ENCODE measurements at places on chromosomes 13 and 19. TPM values are rescaled to one million over a fixed set of nuclear protein-coding genes. Genes with fewer than 3 reads are reported as not detected.

- peaks cover 40% of the 10 kb centered on the region for H3K36me3 ChIP-seq
- peak; percentile 91 for DNase-seq
- peak overlapping the region; percentile 96 for H3K27ac ChIP-seq
- peaks cover 41% of the 10 kb centered on the region for H3K4me1 ChIP-seq
- H3K4me3 ChIP-seq, result peak overlapping the region; percentile 85
Measured at GRCh38 chr19:39409208-39410016, 2.8 kb downstream of the ZFP36 start.

SERPINE3 gene
- total RNA-seq, result not detected

DNA sequence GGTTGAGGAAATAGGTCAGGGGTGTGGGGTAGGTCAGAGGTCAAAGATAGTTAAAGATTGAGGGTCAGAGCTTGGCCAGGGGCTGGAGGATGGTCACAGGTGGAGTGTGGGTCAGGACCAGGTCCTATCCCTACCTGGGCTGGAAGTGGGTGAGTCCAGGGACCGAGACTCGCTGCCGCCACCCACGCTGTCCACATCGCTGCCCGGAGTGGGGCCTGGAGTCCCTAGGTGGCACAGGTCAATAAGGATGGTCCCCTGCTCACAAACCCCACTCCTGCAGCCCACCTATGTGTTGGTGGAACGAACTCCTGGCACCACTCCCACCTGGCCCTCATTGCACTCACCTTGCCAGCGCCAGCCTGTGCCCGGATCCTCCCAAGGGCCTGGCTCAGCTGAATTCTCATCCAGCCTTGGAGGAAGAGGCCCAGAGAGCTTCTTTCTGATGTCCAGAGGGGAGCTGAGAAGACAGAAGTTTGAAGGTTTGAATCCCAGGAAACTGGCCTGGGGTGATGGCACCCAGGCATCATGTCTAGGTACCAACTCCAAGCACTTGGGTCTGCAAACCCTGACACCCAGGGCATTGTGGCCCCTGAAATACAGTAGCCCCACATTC is 6.8 kb downstream of the GMIP start:
- no peak overlapping the region for H3K4me3 ChIP-seq
- DNase-seq, result no peak
- H3K36me3 ChIP-seq, result peaks cover 46% of the 10 kb centered on the region
- H3K4me1 ChIP-seq, result peaks cover 7% of the 10 kb centered on the region

DNA sequence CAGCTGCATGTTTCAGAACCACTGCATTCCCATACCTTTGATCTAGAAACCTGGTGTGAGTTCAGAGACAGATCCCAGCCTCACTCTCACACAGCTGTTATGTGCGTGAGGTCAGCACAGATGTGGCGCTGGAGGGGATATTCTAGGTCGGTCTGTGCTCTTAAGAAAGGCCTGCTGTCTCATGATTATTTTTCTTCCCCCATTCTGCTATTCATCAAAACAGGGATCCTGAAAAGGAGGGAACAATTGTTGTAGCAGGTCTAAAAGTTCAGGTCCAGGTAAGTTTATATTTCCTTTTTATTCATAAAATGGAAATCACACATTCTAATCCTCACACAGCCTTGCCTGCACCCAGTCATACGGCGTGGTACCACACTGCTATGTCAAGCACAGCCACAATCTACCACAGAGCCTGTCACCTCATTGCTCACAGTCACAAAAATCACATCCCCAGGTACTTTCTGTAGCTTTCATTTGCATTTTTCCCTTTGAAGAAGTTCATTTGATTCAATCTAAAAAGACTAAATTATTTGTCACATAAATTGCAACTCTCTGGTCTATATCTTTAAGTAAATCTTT is 867 bp downstream of the ZNF546 start:
- H3K4me3 ChIP-seq, result peak overlapping the region; percentile 98
- peaks cover 29% of the 10 kb centered on the region for H3K4me1 ChIP-seq
- H3K27ac ChIP-seq, result peak overlapping the region; percentile 95
- peaks cover 28% of the 10 kb centered on the region for H3K36me3 ChIP-seq

NEK5 gene
- 0.05 TPM for total RNA-seq

GGACT gene
- total RNA-seq, result 5.8 TPM

- no peak for DNase-seq
- H3K4me1 ChIP-seq, result no peaks in the 10 kb centered on the region
- no peak overlapping the region for H3K27ac ChIP-seq
- H3K27me3 ChIP-seq, result peaks cover 44% of the 10 kb centered on the region
- no peaks in the 10 kb centered on the region for H3K36me3 ChIP-seq
- H3K4me3 ChIP-seq, result no peak overlapping the region
Measured at GRCh38 chr19:47406711-47407416, 12.5 kb downstream of the MEIS3 start.

GRCh38 chr13:49213539-49213938 is 6.6 kb upstream of the MLNR start:
- H3K4me3 ChIP-seq, result no peak overlapping the region
- DNase-seq, result no peak
- no peak overlapping the region for H3K27ac ChIP-seq
- H3K27me3 ChIP-seq, result peaks cover 14% of the 10 kb centered on the region

GRCh38 chr19:6161271-6161850 is 25.9 kb downstream of the ACSBG2 start:
- no peaks in the 10 kb centered on the region for H3K27me3 ChIP-seq
- DNase-seq, result peak; percentile 66
- H3K27ac ChIP-seq, result no peak overlapping the region
- no peak overlapping the region for H3K4me3 ChIP-seq
- no peaks in the 10 kb centered on the region for H3K36me3 ChIP-seq
- peaks cover 7% of the 10 kb centered on the region for H3K4me1 ChIP-seq

DNA sequence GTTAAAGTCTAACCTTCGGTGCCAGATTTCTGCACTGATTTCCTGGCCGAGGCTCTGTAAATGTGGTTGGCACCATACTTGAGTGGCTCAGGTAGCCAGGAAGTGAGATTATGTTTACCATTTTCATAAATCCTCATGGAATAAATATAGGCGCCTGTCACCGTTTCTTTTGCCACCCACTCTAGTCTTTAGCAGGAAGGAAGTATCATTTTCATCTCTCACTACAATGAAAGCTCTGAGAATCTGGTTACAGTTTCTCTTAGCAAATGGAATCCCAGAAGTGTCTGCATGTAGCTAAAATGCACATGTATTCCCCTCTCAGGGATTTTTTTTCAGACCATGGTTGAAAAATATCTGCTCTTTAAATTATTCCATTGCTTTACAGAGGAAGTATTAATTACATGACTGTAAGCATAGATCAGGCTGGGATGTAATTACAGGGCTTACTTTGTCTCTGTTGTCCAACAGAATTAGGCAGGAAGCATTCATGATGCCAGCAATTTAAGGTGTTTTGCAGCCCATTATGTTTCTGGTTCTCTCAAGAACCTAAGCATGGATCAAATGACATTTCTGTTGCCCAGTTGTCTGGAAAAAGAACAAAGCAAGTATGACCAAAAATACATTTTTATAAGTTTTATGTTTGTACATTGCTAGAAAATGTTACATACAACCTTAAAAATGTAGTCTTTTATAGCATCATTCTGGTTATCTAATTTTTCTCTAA is 221.7 kb upstream of the SPRY2 start:
- no peaks in the 10 kb centered on the region for H3K4me1 ChIP-seq
- H3K4me3 ChIP-seq, result no peak overlapping the region
- H3K36me3 ChIP-seq, result no peaks in the 10 kb centered on the region
- H3K27me3 ChIP-seq, result no peaks in the 10 kb centered on the region

ARHGAP45 gene
- 142 TPM for total RNA-seq

GRCh38 chr13:67772807-67773453 is 542.8 kb upstream of the PCDH9 start:
- H3K36me3 ChIP-seq, result no peaks in the 10 kb centered on the region
- H3K27me3 ChIP-seq, result no peaks in the 10 kb centered on the region
- no peaks in the 10 kb centered on the region for H3K4me1 ChIP-seq
- DNase-seq, result no peak

DNA sequence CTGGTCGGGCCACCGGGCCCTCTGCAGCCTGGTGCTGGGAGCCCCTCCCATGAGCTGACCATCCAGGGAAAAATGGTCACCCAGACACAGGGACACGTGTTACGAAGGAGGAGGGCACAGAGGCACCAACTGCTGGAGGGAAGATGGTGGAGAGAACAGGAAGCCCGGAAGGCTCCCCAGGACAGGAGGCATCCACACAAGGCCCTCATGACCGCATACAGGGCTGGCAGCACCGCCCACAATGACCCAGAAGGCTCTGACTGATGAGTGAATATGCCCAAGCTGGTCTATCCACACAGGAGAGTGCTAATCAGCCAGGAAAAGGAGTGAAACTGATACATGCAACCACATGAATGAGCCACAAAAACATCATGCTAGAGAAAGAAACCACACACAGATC is 14.0 kb upstream of the TMEM86B start:
- H3K4me3 ChIP-seq, result no peak overlapping the region
- no peaks in the 10 kb centered on the region for H3K27me3 ChIP-seq
- H3K4me1 ChIP-seq, result peaks cover 2% of the 10 kb centered on the region

USHBP1 gene
- 0.24 TPM for total RNA-seq

DNA sequence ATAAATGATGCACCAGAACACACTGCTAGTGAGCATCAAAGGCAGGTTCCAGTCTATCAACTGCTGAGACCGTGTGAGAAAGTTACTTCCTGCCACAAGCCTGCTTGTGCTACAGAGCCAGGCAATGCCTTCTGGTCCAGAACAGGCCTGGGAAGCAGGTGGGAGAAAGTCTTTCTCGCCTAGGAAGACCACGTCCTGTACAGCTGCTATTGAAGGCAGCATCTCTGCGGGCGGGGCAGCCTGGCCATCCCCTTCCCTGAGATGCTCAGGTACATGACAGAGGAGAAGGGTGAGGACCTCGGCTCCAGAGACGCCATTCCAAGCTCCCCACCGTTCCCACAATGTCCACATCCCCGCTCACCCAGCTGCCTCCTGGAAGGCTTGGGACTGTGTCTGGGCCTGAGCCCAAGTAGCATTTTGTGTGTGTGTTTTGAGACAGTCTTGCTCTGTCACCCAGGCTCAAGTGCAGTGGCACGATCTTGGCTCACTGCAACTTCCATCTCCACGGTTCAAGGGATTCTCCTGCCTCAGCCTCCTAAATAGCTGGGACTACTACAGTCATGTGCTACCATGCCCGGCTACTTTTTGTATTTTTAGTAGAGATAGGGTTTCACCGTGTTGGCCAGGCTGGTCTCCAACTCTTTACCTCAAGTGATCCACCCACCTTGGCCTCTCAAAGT is 3.4 kb downstream of the RFX1 start:
- H3K4me1 ChIP-seq, result peaks cover 44% of the 10 kb centered on the region
- H3K27me3 ChIP-seq, result no peaks in the 10 kb centered on the region
- DNase-seq, result peak; percentile 48
- H3K4me3 ChIP-seq, result peak overlapping the region; percentile 68
- H3K36me3 ChIP-seq, result peaks cover 15% of the 10 kb centered on the region
- H3K27ac ChIP-seq, result peak overlapping the region; percentile 96

- DNase-seq, result no peak
- H3K27ac ChIP-seq, result no peak overlapping the region
- no peaks in the 10 kb centered on the region for H3K36me3 ChIP-seq
Measured at GRCh38 chr19:51183629-51184028, 41.3 kb upstream of the CD33 start.

- no peak overlapping the region for H3K27ac ChIP-seq
- peaks cover 6% of the 10 kb centered on the region for H3K4me1 ChIP-seq
- H3K4me3 ChIP-seq, result no peak overlapping the region
- peaks cover 14% of the 10 kb centered on the region for H3K27me3 ChIP-seq
- DNase-seq, result no peak
Measured at GRCh38 chr13:21079761-21080592, 18.6 kb upstream of the LATS2 start.

DNA sequence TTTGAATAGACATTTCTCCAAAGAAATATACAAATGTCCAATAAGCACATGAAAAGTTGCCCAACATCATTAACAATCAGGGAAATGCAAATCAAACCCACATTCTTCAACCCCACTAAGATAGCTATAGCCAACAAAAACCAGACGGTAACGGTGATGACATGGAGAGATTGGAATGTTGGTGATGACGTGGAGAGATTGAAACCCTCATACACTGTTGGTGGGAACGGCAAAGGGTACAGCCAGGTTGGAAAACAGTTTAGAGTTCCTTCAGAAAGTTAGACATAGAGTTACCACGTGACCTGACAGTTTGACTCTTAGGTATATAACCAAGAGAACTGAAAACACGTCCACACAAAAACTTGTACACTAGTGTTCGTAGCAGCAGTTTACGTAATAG is 48.1 kb downstream of the TNFRSF19 start:
- peaks cover 4% of the 10 kb centered on the region for H3K27me3 ChIP-seq
- no peak overlapping the region for H3K4me3 ChIP-seq
- H3K36me3 ChIP-seq, result no peaks in the 10 kb centered on the region
- no peak overlapping the region for H3K27ac ChIP-seq
- DNase-seq, result no peak
- peaks cover 3% of the 10 kb centered on the region for H3K4me1 ChIP-seq

THSD1 gene
- total RNA-seq, result 0.22 TPM

CACNG7 gene
- total RNA-seq, result not detected

DNA sequence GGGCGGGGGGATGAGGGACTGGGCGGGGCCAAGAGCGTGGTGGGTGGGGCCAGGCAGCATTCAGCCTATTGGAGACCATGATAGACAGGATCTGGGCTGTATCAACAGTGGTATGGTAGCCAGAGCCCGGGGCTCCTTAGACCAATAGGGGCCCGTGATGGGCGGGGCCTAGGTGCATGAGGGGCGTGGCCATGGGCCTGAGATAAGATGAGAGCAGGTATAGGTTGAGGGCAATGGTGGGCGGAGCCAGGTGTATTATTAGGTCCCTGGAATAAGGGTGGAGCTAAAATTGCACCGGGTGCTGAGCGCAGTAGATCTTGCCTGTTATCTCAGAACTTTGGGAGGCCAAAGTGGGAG is 5.3 kb downstream of the ABCA7 start:
- no peak overlapping the region for H3K4me3 ChIP-seq
- H3K4me1 ChIP-seq, result peaks cover 10% of the 10 kb centered on the region
- DNase-seq, result peak; percentile 82
- H3K27ac ChIP-seq, result no peak overlapping the region

- peaks cover 16% of the 10 kb centered on the region for H3K36me3 ChIP-seq
- no peak for DNase-seq
- H3K27me3 ChIP-seq, result peaks cover 13% of the 10 kb centered on the region
Measured at GRCh38 chr13:21137696-21138095, 38.7 kb downstream of the SKA3 start.

Data from activated CD4-positive, alpha-beta memory T cell treated with anti-CD3 and anti-CD28 coated beads for 36 hours (primary cell).